Osteocyte (in vitro differentiated cells): ENCODE measurements at places on chromosomes 16 and 17. TPM values are rescaled to one million over a fixed set of nuclear protein-coding genes. Genes with fewer than 3 reads are reported as not detected.

DNA sequence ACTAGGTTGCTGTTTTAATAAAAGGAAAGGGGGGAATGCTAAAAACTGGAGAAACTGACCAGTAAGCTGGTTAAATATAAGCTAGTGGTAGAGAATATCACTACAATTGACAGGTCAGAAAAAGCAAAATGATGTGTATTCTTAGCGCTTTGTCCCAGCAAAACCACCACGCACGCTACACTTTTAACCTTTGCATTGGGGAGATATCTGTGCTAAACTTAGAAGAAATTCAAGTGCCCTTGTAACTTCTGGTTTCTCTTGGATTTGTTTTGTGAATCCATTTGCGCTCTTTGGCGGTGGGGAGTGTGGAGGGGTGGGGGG is 1.4 kb downstream of the GAN start:
- DNase-seq = no peak
- H3K4me3 ChIP-seq = peak overlapping the region; percentile 79
- peak overlapping the region; percentile 75 for H3K27ac ChIP-seq
- H3K4me1 ChIP-seq = peaks cover 57% of the 10 kb centered on the region
- no peaks in the 10 kb centered on the region for H3K27me3 ChIP-seq

- H3K27ac ChIP-seq = no peak overlapping the region
- no peaks in the 10 kb centered on the region for H3K36me3 ChIP-seq
- peak overlapping the region; percentile 81 for H3K4me3 ChIP-seq
- peaks cover 19% of the 10 kb centered on the region for H3K4me1 ChIP-seq
Measured at GRCh38 chr17:2853283-2854142, 57.3 kb downstream of the RAP1GAP2 start.

HBM gene
- not detected in 2 replicates for total RNA-seq

RGS11 gene
- 6.2 and 9.5 TPM in 2 replicates for total RNA-seq

SPATA33 gene
- 15.8 and 18.3 TPM in 2 replicates for total RNA-seq

CDR2L gene
- 21.4 and 22.8 TPM in 2 replicates for total RNA-seq

NPIPA2 gene
- total RNA-seq = 9.0 and 9.5 TPM in 2 replicates

IGFBP4 gene
- 2,074 and 2,132 TPM in 2 replicates for total RNA-seq
